Stomach (tissue), 19 donors: ENCODE measurements at places on chromosomes 7 and 10. TPM values are rescaled to one million over a fixed set of nuclear protein-coding genes. Genes with fewer than 3 reads are reported as not detected.

The ZNF804B gene
- 0.37 TPM for total RNA-seq

The TNKS2 gene
- total RNA-seq: 38.3 TPM

The FASTK gene
- 40.0 TPM for total RNA-seq

The GPR37 gene
- not detected for total RNA-seq

The INPP5A gene
- total RNA-seq: 50.6 TPM

DNA sequence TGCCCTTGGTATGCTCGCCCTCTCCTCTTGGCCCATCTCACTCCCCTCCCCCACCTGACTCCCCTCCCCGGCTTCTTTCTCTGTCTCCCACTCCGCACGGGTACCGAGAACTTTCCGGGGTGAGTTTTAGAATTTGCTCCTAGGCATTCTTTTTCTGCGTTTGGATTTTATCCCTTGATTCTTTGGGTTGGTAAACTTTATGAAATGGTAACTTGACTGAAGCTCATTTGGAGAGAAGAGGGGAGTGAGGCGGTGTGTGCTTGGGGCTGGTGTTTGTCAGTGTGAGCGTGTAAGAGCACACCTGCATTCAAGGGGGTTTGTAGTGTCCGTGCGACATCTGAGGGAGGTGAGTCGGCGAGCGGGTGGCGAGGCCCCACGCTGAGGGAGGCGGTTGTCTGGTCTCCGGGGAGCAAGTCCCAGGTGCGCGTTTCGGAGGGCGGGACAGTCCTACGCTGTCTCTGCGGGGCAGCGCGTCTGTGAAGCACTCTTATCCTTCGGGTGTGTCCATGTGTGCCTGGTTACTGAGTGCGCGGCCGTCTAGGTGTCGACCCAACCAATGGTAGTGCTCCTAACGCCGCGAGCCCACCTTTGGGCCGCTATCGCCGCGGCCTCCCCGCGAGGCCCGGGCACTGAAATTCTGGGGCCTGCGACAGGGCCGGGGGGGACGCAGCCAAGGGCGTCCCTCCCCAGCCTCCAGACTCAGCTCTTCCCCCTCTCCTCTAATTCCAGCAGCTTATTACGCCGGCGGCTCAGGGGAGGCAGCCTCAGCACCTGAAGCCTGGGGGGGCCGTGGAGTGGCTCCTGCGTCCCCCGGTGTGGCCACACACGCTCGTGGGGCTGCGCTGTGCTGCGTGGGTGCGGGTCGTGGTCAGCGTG is 2.6 kb upstream of the ZNF503 start:
- peak overlapping the region; percentile 92 for H3K27ac ChIP-seq
- peak overlapping the region; percentile 75 for H3K4me3 ChIP-seq
- peaks cover 9% of the 10 kb centered on the region for H3K36me3 ChIP-seq
- DNase-seq: peak; percentile 84

DNA sequence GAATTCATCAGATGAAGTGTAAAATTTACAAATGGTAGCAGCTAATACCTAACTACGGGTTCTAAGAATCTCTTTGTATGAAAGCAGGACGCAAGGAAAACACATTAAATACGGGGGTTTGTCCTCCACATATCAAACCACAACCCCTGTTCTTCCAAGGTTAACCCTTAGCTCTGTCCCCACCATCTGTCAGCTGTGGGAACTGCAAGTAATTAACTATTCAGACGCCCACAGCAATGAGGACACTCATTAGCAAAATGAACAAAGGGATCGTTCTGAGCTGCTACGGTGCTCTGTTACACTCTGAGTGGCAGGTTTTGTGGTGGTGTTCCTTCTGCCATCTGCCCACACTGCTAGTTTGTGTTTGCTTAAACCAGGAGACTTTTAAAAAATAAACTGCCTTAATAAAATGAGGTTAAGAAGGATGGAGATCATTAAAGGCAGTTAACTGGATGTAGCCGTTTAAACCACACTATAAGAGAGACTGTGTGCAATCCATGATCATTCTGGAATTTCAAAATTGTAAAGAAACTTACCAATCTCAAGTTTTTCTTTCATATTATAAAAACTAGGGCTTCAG is 51.4 kb downstream of the C10orf67 start:
- no peaks in the 10 kb centered on the region for H3K4me1 ChIP-seq
- peak; percentile 68 for DNase-seq
- H3K4me3 ChIP-seq: no peak overlapping the region
- no peaks in the 10 kb centered on the region for H3K36me3 ChIP-seq
- no peak overlapping the region for H3K27ac ChIP-seq
- peaks cover 31% of the 10 kb centered on the region for H3K27me3 ChIP-seq

- no peak for DNase-seq
- no peaks in the 10 kb centered on the region for H3K4me1 ChIP-seq
- no peak overlapping the region for H3K27ac ChIP-seq
- H3K4me3 ChIP-seq: no peak overlapping the region
- H3K27me3 ChIP-seq: peaks cover 2% of the 10 kb centered on the region
- no peaks in the 10 kb centered on the region for H3K36me3 ChIP-seq
These were observed 78.7 kb upstream of the CXCL12 start for GRCh38 chr10:44463511-44464121.

GRCh38 chr7:157423886-157424565 is 87.2 kb downstream of the DNAJB6 start:
- H3K4me3 ChIP-seq: no peak overlapping the region
- no peaks in the 10 kb centered on the region for H3K27me3 ChIP-seq
- H3K4me1 ChIP-seq: no peaks in the 10 kb centered on the region
- H3K27ac ChIP-seq: no peak overlapping the region
- DNase-seq: no peak

GRCh38 chr7:39248041-39248691 is 270.5 kb downstream of the POU6F2 start:
- H3K36me3 ChIP-seq: no peaks in the 10 kb centered on the region
- no peak overlapping the region for H3K27ac ChIP-seq
- no peaks in the 10 kb centered on the region for H3K4me1 ChIP-seq
- H3K4me3 ChIP-seq: no peak overlapping the region
- DNase-seq: no peak

GRCh38 chr7:27409776-27410175 is 167.2 kb downstream of the EVX1 start:
- peaks cover 4% of the 10 kb centered on the region for H3K27me3 ChIP-seq
- H3K36me3 ChIP-seq: no peaks in the 10 kb centered on the region
- DNase-seq: no peak
- H3K4me1 ChIP-seq: no peaks in the 10 kb centered on the region
- no peak overlapping the region for H3K27ac ChIP-seq

DNA sequence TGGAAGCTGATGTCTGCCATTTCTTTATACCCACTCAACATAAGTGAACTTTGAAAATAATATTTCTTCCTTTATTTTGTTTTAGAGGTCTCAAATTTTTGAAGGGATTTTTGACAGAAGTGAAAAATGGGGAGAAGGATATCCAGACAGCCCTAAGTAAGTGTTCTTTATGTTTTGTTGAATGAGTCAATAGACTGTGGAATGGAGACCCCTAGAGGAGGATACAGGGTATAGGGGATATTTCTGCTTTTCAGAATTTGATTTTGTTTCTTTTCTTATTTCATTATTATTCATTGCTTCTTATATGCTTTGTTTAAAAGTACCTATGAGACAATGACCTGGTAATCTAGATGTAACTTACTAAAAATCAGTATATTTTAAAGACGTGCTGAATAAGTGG is 34.4 kb downstream of the PLEKHA8 start:
- H3K27ac ChIP-seq: no peak overlapping the region
- H3K27me3 ChIP-seq: no peaks in the 10 kb centered on the region
- no peak for DNase-seq
- H3K4me3 ChIP-seq: no peak overlapping the region
- H3K36me3 ChIP-seq: peaks cover 31% of the 10 kb centered on the region
- no peaks in the 10 kb centered on the region for H3K4me1 ChIP-seq

GRCh38 chr10:59018977-59019376 is 157.5 kb upstream of the PHYHIPL start:
- H3K27me3 ChIP-seq: no peaks in the 10 kb centered on the region
- no peak overlapping the region for H3K27ac ChIP-seq
- DNase-seq: no peak
- H3K4me3 ChIP-seq: no peak overlapping the region
- H3K36me3 ChIP-seq: no peaks in the 10 kb centered on the region
- H3K4me1 ChIP-seq: no peaks in the 10 kb centered on the region

GRCh38 chr10:1543596-1543995 is 193.7 kb downstream of the ADARB2 start:
- no peaks in the 10 kb centered on the region for H3K36me3 ChIP-seq
- no peak overlapping the region for H3K4me3 ChIP-seq
- H3K27ac ChIP-seq: no peak overlapping the region

DNA sequence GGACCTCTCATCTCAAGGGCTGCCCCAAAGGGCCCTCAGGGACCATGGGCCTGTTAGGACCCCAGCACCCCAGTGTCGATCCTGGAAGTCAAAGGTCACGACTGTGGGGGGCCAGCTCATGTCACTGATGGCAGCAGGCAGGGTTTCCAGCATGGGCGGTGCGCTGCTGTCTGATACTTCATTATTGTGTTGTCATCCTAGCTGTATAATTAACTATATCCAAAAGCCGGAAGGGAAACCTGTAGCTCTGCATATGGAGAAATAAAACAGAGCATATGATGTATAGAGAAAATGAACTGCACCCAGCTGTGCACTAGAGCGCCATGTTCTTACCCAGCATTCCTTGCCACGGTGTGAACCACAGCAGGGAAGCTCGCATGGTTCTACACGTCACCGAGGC is 196.3 kb downstream of the EBF3 start:
- no peak overlapping the region for H3K27ac ChIP-seq
- H3K36me3 ChIP-seq: peaks cover 26% of the 10 kb centered on the region
- no peak overlapping the region for H3K4me3 ChIP-seq
- H3K4me1 ChIP-seq: no peaks in the 10 kb centered on the region

- peak overlapping the region; percentile 53 for H3K27ac ChIP-seq
- DNase-seq: no peak
- peaks cover 43% of the 10 kb centered on the region for H3K4me1 ChIP-seq
- no peaks in the 10 kb centered on the region for H3K36me3 ChIP-seq
These were observed 2.4 kb downstream of the ABCC2 start for GRCh38 chr10:99784727-99785441.

GRCh38 chr10:101000915-101001658 is 1.5 kb downstream of the LZTS2 start:
- peak overlapping the region; percentile 68 for H3K4me3 ChIP-seq
- H3K36me3 ChIP-seq: peaks cover 21% of the 10 kb centered on the region
- peak; percentile 71 for DNase-seq

- no peaks in the 10 kb centered on the region for H3K36me3 ChIP-seq
- H3K27me3 ChIP-seq: no peaks in the 10 kb centered on the region
- peaks cover 29% of the 10 kb centered on the region for H3K4me1 ChIP-seq
- no peak overlapping the region for H3K4me3 ChIP-seq
These were observed 13.1 kb downstream of the PLCE1 start for GRCh38 chr10:94006591-94007550.

DNA sequence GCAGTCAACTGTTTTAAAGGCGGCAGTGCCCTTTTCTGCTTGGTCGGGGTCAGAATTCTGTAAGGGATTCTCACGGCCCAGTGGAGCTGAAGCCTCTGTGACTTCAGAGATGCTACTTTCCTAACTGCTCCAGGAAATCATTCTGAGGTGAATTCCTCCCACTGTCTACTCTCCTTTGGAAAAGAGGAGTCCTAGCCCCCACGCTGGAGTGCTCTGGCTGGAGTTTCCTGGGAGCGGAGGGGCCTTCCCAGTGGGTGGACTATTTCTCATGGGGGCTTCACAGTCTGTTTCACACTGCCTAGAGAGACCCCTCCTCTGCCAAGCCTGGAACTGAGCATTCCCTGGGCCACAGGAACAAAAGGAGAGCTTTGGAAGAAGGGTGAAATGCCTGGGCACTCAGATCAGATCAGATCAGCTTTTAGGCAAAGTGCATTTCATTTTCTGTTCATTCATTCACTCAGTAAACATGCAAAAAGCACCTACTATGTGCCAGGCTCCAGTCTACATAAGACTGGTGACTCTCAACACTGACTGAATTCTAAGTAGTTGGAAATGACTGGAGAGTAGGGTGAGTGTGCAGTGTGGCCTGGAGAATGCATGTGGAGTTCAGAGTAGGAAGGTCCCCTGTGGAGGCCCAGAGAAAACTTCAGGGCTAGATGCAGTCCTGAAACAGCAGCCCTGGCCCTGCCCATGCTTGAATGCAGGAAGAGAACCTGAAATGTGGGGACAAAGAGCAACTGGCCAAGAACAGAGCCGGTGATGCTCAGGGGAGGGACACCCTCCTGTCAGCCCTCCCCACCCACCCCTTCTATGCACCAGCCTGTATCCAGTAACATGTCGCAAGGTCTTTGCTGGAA is 12.2 kb downstream of the ZNF488 start:
- H3K27ac ChIP-seq: no peak overlapping the region
- no peaks in the 10 kb centered on the region for H3K36me3 ChIP-seq
- DNase-seq: no peak
- H3K4me3 ChIP-seq: no peak overlapping the region

DNA sequence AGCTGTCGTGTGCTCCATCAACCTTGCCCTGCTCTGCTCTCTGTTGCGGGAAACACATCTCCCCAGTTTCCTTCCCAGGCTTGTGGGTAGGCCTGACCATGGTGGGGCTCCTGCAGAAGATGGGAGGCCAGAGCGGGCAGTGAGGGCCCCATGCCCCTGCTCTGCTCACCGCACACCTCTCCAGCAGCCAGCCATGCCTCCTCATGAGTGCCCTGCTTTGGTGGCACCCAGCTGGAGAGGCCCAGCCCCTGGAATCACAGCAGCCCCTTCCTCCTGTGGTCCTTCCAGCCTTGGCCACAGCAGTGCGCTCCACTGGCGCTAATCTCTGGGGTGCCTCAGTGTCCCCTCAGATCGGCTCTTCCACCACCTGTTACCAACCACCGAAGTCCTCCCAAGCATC is 4.2 kb upstream of the OPN4 start:
- DNase-seq: no peak
- H3K4me3 ChIP-seq: no peak overlapping the region
- peaks cover 13% of the 10 kb centered on the region for H3K4me1 ChIP-seq
- no peaks in the 10 kb centered on the region for H3K27me3 ChIP-seq

DNA sequence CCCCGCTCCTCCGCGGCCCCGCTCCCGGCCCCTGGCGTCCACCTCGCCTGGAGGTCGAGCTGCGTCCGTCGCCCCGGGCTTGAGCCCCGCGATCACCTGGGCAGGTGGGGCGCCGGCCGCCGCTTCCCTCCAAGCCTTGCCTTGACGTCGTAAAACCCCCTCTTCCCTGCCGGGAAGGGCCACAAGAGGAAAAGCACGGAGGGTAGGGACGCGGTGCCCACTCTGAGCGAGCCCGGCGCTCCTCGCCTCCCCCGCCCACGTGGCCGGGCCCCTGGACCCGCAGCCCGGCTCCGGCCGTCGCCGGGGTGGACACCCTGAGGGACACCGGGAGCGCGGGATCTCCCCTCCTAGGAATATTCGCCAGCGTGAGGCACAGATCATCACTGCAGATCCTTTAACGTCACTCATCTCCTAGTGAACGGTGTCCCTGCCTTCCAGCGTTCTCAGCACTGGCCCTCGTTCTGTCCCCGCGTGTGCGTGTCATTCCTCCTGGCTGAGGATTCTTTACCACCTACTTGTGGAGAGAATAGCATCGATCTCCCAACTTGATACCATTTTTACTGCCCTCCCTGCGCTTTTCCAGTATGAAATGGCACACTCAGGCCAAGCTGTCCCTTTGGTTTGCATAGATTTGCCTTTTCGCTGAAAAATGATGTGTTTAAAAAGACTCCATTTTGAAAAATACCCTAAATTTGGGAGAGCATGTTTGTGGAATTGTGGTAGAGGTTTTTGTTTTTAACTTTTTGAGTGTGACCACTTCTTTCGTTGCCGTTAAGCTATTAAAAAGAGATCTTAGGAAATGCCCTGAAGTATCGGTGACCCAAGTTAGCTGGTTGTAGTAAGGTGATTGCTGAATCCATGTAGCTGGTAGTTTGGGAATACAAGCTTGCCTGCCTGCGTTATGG is 649 bp downstream of the ACTR3B start:
- peak overlapping the region; percentile 93 for H3K4me3 ChIP-seq
- no peaks in the 10 kb centered on the region for H3K36me3 ChIP-seq
- peak overlapping the region; percentile 92 for H3K27ac ChIP-seq
- H3K4me1 ChIP-seq: peaks cover 4% of the 10 kb centered on the region
- DNase-seq: peak; percentile 67
- no peaks in the 10 kb centered on the region for H3K27me3 ChIP-seq

GRCh38 chr7:67990003-67990402 is 993.4 kb downstream of the TYW1 start:
- DNase-seq: peak; percentile 13
- H3K27me3 ChIP-seq: no peaks in the 10 kb centered on the region
- no peaks in the 10 kb centered on the region for H3K4me1 ChIP-seq
- H3K4me3 ChIP-seq: no peak overlapping the region
